ENCODE measurements at places on chromosomes 3 and 15.

DNA sequence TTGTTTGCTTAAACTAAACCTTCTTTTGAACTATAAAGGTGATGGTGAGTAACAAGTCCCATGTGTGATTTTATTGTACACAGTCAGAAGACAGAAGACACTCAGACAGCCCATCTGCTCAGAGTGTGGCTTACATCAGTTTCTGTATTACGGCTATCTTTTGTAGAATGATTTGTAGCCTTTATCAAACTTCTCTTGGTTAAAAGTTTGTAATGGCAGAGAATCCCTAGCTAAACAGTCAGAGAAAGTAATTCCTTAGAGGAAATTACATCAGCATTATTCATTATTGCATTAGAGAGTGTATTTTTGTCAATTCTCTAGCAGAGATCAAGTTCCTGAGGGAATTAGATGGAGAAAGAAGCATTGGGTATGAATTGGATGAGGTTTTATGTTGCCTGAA is 500.8 kb downstream of the CNTN4 start:
- peak; percentile 17 for DNase-seq

- DNase-seq = no peak
These were observed 223.8 kb upstream of the LYSMD4 start for GRCh38 chr15:99956820-99957641.

- peak; percentile 56 for DNase-seq
These were observed 162.4 kb upstream of the CFAP20DC start for GRCh38 chr3:59212128-59212779.

DNA sequence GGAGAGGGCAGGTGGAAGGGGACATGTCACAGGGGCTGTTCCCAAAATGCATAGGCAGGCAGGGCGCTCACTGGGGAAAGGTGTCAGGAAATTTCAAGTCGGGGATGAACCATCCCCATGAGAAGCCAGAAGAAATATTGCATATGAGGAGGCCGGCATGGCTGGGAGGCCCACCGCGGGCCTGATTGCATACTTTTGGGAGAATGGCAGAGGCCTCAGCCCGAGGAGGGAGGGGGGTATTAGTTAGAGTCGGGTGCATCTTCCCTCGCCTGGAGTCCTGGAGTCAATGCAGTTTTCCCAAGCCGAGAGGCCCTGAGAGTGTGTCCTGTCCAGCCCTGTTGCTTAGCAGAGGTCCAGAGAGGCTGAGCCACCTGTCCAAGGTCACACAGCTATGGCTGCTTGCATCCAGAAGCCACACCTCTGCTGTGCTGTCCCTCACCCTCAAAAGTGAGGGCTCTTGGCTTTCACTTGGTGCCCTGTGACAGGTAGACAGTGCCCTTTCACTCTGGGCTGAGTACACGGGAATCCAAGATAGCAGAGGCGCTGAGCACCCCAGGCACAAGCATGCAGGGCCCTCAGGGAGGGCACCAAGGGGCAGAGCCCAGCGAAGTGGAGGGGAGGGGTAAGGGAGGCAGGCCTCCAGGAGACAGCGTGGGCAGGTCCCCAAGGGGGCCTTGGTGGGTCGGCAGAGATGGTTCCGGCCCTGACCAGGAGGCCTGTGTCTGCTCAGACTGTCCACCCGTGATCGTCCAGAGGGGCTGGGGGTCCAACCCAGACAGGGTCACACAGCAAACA is 48.5 kb downstream of the GRIP2 start:
- no peak for DNase-seq

DNA sequence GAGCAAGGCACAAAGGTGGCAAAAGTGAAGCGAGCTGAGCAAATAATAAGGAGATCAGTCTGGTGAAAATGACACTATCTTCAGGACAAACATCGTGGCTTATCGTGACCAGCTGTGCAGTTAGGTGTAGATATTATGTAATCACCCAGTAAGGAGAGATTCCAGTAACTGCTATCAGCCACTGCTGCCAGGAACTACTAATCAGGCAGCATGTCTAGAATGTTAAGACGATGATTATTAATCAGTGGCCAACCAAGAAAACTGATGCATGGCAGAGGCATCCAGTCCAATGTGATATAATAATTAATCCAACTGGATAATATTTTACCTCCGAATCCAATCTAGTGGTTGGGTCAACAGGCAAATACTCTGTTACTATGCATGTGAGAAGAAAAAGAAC is 252.7 kb upstream of the ZPLD1 start:
- peak; percentile 79 for DNase-seq

DNA sequence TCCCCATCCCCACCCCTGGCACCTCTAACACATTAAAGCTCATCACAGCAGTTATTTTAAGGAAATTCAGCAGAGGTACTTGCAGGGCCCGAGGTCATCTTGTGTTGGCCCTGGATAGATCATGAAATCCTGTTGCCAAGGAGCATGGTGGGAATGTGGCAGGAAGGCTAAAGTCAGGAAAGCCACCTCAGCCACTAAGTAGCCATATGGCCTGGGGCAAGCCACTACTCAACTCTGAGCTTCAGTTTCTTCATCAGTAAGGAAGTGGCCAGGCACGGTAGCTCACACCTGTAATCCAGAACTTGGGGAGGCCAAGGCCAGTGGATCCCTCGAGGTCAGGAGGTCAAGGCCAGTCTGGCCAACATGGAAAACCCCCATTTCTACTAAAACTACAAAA is 55.9 kb downstream of the LIPC start:
- no peak for DNase-seq

DNA sequence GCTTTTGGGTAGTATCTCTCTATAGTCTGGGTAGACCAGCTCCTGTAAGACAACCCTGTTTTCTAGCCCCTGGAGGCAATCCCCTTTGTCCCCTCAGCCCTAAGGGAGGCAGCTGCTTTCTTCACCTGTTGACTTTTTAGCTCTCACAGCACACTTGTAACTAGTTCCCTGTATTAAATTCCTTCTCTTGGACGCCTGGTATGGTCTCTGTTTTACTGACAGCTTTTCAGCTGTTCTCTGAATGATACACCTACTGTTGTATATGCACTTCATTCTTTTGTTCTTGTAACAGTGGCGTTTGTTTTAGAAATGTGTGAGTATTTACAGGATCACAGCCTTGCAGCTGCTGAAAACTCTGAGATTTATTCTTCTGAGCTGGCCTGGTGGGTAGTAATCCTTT is 413.0 kb upstream of the RBMS3 start:
- DNase-seq = no peak

DNA sequence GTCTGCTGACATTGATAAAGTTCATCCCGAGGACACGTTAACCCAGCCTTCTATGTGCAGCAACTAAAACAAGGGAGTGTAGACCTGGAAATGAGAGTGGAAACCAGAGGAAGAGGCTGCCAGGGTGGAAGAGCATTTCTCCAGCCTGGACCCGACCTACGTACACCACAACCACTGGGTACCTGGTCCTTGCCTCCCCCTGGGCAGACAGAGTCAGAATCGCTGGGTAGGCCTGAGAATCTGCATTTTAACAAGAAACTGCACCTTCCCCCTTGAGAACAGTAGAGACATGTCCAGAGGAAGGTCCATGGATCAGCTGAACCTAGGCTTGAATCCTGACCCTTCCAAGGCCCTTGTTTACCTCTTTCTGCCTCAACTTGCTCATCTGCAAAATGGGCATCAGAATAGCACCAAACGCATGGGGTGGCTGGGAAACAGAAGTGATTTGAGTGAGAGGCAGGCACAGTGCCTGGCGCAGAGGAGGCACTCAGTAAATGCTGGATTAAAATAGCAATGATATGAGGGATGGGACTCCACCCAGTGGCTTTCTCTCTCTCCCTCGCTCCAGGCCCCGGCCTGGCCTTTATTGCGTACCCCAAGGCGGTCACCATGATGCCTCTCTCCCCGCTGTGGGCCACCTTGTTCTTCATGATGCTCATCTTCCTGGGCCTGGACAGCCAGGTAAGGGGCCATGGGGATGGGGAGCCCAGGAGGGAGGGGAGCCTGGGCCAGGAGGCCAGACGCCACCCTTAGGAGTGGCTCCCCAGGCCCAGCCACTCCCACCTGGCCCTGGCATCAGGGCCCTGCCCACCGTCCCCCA is 66.9 kb upstream of the SLC6A1 start:
- no peak for DNase-seq

DNA sequence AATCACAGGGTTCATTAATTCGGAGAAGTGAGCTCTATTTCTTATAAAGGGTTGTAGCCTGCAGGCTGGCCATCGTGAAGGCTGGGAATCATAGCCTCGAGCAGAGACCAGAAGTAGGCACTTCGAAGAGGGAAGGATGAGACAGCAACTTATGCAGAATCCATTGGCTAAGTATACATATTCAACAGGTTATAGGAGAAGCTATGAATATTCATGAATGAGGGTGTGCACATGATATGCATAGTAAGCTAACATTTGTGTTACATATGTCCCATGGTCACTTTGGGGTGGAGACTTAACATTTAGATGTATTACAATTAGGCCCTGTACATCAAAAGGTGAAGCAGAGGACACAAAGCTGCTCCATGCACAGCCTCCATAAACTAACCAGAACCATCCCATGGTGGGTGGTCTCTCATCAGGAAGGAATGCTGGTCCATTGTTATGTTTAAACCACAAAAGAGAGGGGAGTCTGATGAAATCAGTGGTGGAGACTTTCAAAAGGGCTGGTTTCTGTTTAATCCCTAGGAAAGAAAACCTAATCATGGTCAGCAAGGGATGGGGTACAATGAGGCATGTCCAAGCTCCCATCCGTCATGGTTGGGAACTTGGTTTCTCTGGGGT is 80.8 kb upstream of the FHIT start:
- DNase-seq = peak; percentile 36

DNA sequence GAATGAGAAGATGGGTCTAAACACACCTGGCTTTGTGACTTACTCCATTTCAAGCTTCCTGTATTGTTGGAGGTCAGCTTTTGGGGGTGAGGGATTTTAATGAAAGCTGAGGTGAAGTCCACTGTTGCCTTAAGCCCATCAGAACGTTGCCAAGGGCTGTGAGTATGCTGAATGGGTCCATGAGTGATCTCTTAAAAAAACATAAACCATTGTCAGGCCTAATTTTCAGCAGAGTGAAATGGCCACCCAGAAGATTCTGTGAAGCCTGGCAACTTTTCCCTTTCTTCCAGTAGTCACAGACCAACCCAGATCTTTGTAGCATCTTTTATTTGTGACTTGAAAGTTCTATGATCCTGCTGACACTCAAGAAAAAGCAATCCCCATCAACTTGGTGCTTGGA is 87.0 kb downstream of the SMAD3 start:
- no peak for DNase-seq

DNA sequence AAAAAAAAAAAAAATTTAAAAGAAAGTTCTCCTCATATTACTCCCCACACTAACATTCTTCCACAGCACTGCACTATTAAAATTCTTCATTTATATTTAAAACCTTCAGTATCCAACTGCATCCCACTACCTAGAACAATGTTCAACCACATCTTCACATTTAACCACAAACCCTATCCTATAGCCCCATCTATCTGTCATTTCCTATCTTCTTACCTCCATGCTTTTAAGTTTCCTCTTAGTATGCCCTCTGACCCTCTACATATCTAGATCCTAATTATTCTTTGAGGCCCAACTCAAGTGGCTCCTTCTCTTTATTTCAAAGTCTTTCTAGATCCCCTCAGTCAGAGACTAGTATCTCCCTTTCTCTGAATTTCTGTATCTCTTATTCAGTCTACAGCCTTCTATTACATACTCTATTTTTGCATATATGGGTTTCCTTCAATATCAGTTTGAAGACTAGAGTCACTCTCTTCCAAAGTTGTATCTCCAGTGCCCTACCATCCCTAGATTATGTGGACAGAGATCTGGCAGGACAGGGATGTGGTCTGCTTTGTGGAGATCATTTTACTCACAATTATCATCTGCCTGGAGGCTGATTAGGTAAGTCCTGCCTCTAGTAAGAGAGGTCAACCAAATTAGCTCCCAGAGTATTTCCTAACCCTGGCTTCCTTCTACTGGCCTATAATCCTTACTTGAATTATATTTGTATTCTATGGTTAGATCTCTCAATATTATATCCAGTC is 1.4 kb downstream of the CIAO2A start:
- DNase-seq = no peak

DNA sequence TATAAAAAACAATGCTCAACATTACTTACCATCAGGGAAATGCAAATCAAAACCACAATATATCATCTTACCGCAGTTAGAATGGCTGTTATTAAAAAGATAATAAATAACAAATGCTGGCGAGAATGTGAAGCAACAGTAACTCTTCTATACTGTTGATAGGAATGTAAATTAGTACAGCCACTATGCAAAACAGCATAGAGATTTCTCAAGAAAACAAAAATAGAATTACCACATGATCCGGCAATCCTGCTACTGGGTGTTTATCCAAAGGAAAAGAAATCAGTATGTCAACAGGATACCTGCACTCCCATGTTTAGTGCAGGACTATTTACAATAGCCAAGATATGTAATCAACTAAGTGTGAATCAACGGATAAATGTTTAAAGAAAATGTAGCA is 48.1 kb downstream of the ADAM10 start:
- DNase-seq = peak; percentile 70

DNA sequence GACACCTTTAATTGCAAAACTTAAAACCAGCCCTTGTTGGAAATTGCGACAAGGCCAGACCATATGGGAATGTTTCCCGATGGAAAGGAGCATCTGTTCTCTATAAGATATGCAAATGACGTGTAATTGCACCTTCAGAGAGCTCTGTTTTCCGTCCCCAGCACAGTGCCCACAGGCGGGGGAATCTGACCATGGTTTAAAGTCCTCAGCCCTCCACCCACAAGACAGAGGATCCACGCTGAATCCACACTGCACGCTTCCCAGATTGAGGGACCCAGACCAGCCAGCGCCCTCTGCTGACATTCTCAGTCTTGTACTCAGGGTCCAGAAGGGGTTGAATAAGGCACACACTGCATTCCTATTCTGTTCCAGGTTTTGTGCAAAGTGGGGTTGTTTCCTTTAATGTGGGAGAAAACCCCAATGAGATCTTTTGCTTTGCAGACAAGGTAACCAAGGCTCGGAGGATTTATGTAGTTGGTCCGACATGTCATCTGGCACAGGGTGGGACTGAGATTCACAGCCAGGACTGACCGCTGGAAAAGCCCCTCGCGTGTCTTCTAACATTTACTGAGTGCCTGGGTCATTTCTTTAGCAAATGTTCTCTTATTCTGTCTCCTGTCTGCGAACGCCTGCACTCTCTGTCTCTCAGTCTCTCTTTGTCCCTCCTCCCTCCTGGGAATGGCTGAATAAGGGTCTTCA is 36.8 kb upstream of the KLHL25 start:
- peak; percentile 35 for DNase-seq

DNA sequence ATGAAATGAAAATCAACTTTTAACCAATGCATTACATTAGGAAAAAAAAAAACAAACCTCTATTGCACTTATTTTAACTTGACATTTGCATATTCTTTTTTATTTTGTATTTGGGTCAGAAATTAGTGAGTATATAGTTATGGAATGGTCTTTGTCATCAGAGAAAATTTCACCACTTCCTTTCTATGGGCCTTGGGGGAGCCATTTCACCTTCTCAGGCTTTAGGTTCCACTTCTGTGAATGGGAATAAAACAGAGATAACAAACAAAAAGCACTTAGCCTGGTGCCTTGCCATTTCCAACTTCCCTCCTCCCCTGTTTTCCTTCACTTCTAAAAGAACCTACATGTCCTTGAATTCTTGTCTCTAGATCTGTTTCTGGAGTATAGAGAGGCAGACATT is 168.0 kb upstream of the STT3B start:
- peak; percentile 76 for DNase-seq
